Uterus (tissue), 4 donors: ENCODE measurements at places on chromosomes 12 and 14. TPM values are rescaled to one million over a fixed set of nuclear protein-coding genes. Genes with fewer than 3 reads are reported as not detected.

DNA sequence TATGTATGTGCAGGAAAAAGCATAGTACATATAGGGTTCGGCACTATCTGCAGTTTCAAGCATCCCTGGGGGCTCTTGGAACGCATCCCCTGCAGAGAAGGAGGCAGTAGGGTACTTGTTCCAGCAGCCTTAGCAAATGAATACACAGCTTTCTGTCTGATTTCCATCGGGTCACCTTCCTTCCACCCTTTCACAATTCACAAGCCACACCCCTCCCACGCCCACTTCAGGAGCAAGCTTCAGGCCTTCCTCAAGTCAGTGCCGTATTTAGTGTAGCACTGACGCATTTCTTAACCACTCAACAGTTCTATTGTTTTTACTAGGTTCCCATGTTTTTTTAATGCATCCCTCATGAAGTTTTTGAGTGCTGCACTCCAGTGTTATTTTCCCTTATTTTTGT is 64.2 kb downstream of the CLMN start:
- H3K4me1 ChIP-seq: no peaks in the 10 kb centered on the region
- no peaks in the 10 kb centered on the region for H3K36me3 ChIP-seq
- peak; percentile 63 for DNase-seq
- no peak overlapping the region for H3K27ac ChIP-seq
- no peak overlapping the region for H3K4me3 ChIP-seq

DNA sequence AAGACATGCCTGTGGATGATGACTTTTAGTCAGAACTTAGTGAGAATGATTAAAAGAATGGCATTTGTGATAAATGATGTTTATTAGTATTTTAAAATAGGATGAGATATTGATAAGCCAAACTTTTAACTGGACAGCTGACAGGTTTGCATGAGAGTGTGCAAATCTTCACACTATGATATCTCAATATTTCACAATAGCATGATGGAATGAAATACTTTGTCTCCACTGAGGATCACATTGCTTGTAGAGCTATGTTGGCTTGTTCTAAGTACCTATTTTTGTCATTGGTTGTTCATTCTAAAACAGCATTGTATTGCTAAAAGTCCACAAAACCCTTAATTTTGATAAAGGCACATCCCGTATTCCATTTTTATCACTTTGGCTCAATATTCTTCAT is 322.1 kb downstream of the ACSS3 start:
- DNase-seq: no peak
- H3K27me3 ChIP-seq: no peaks in the 10 kb centered on the region
- H3K4me1 ChIP-seq: no peaks in the 10 kb centered on the region

- H3K4me3 ChIP-seq: no peak overlapping the region
- H3K4me1 ChIP-seq: no peaks in the 10 kb centered on the region
- DNase-seq: no peak
- no peaks in the 10 kb centered on the region for H3K36me3 ChIP-seq
- no peak overlapping the region for H3K27ac ChIP-seq
Measured at GRCh38 chr14:75568791-75569190, 9.6 kb upstream of the FLVCR2 start.

GRCh38 chr14:26255213-26255612 is 342.6 kb downstream of the NOVA1 start:
- H3K27ac ChIP-seq: no peak overlapping the region
- H3K27me3 ChIP-seq: no peaks in the 10 kb centered on the region
- H3K4me3 ChIP-seq: no peak overlapping the region
- DNase-seq: peak; percentile 25

DNA sequence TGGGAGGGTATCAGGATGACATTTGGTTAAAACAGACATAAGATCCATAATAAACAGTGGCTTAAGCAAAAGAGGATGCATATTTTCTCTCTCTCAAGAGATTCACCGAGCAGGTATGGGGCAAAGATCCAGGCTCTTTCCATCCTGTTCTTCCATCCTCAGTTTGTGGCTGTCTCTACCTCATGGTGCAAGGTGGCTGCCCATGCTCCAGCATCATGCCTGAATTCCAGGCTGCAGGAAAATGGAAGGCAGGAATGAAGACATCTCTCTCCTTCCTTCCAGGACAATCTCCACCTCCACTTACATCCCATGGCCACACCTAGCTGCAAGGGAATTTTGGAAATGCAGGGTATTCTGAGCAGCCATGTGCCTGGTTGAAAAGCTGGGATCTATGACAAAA is 136.0 kb downstream of the GLT1D1 start:
- H3K4me1 ChIP-seq: no peaks in the 10 kb centered on the region
- no peak overlapping the region for H3K4me3 ChIP-seq
- H3K36me3 ChIP-seq: no peaks in the 10 kb centered on the region
- no peak overlapping the region for H3K27ac ChIP-seq

- H3K4me1 ChIP-seq: no peaks in the 10 kb centered on the region
- no peaks in the 10 kb centered on the region for H3K27me3 ChIP-seq
- no peaks in the 10 kb centered on the region for H3K36me3 ChIP-seq
- H3K4me3 ChIP-seq: no peak overlapping the region
Measured at GRCh38 chr14:50647753-50648152, 20.4 kb downstream of the SAV1 start.

DNA sequence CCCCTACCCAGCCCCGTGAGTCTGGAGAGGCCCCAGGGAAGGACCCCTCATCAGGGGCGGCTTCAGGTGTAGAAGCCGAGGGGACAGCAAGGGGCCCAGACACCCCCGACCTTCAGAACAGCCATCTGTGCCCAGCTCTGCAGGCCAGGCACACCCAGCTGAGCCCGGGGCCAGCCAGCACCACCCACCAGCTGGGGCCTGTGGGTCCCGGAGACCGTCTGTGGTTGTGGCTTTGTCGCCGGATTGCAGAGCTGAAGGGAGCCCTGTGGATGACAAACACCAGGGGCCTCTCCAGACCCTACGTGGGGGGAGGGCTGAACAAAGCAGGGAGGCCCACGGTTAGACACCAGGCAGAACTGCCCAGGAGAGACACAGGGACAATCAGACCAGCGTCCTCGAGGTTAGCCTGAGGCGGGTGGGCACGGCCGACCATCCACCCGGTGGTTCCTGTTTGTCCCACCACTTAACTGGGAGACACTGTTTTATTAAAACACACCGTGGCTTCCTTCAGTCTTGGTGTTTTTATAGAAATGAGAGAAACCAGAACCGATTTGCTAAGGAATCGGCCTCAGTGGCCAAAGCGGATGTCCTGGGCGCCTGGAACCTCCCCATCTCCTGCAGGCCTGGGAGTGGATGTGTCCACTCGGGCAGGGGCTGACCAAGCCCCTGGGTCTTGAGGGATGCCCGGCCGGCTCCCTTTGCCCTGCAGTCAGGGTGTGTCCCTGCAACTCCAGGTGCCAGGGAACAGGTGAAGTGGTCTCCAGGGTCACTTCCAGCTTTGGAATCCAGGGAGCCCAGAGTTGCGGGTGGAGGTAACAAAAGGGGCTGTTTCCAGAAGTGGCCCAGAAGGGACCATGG is 10.0 kb downstream of the C14orf180 start:
- no peaks in the 10 kb centered on the region for H3K36me3 ChIP-seq
- H3K4me1 ChIP-seq: no peaks in the 10 kb centered on the region
- no peaks in the 10 kb centered on the region for H3K27me3 ChIP-seq

DNA sequence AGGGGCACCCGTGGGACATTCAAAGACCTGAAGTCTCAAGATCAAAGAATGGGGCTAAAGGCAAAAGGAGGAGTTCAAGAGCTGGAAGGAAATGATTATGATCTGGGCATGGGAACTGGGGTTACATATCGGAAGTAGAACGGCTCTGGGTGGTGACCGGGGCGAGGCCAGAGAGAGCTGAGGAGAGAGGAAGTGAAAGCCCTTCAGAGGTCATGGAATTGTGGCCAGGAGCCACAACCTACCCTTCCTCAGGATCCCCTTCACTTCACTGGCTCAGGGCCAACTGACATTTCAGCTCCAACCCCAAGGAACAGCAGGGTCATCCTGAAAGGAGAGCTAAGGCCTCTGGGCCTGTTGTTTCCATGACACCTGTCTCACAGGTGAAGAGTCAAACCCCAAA is 57.8 kb downstream of the GALNT16 start:
- H3K27me3 ChIP-seq: no peaks in the 10 kb centered on the region
- H3K4me1 ChIP-seq: peaks cover 4% of the 10 kb centered on the region
- peak; percentile 26 for DNase-seq
- H3K36me3 ChIP-seq: no peaks in the 10 kb centered on the region
- H3K4me3 ChIP-seq: no peak overlapping the region

DNA sequence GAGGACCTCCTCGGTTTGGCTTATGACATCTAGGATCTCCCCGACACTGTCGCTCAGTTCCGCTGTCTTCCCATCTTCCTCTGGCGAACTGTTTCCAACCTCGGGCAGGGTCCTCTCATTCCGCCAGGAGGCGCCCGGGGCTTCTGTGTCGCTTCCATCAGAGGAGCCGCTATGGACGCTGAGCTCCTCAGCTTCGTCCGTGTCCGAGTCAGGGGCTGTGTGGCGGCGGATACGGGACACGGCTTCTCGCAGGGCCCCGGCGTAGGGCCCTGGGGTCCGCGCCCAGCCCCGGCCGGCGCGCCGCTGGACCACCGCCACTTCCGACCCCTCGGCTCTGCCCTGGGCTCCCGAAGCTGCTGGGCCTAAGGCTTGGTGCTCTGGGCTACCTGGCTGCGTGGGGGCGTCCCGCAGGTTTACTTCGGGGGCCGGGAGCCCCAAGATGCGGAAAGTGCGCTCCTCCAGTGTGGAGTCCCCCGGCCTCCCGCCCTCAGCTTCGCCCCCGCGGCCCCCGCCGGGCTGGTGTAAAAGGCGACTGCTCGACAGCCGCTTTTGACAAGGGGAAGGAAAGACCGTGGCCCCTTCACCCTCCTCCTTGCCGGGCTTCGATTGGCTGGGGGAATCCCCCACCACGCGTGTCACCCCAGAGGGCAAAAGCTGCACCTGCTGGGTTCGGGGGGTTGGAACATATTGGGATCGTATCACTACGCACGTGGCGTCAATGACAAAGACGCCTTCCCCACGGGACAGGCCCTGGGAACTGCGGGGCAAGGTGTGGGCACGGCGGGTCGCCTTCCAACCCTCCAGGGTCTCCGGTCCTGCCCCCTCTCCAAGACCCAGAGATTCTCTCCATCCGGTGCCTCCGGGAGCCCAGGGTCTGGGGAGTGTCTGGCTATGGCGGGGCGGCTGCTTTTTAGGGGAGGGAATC is 2.1 kb downstream of the DDN start:
- H3K36me3 ChIP-seq: no peaks in the 10 kb centered on the region
- H3K27me3 ChIP-seq: peaks cover 34% of the 10 kb centered on the region
- DNase-seq: peak; percentile 63

DNA sequence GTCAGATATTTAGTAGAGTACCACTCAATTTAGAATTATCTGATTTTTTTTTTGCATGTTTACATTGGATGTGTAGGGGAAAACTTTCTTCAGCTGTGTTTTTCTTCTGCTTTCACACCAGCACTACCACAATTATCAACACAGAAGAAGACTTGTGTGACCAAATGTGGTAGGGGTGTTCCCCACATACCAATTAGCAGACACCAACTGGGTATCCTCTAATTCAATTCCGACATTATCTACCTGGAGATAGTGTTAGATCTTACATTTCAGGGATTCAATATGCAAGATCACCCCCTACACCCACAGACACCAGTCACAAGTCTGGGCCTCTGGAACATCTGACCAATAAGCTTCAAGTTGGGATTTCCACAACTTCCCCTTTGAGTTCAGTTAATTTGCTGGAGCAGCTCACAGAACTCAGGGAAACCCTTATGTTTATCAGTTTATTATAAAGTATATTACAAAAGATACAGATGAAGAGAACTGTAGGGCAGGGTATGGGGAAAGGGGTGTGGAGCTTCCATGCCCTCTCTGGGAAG is 4.1 kb upstream of the KLRG1 start:
- no peaks in the 10 kb centered on the region for H3K36me3 ChIP-seq
- H3K4me1 ChIP-seq: no peaks in the 10 kb centered on the region
- H3K27me3 ChIP-seq: no peaks in the 10 kb centered on the region
- no peak overlapping the region for H3K27ac ChIP-seq
- no peak for DNase-seq

DNA sequence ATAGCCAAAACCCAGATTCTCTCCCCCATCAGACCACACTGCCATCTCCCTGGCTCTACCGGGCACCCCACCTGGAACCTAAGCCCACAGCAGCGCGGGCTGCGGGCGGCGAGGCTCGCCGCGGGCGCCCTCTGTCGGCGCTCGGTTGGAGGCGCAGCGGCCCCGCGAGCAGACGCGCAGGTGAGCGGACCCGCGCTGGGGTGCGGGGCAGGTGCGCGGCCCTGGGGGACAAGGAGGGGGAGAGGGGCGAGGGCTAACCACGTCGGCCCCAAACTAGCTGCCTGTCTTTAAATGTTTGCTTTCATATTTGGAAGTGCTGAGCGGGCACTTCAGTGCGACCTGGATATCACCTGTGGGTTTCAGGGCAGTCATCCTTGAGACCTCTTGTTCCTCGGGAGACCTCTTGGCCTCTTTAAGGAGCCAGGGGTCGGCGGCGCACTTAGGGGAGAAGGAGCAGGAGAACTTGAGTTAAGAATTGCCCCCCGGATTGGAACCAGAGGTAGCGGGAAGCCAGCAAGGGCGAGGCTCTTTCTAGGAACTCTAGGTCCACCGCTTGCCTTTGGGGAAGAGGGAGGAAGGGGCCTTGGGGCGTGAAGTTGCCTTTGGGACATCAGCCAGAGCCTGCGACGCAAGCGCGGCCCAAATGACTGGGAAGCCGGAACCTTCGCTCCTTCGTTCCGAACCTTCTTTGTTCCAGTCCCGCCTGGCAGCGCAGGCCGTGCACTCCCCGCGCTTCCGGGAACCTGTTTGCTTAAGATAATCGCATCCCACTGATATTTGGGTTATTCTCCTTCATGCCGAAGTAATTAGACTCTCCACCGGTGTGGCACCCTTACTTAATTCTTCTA is 78.7 kb downstream of the NEDD1 start:
- H3K36me3 ChIP-seq: no peaks in the 10 kb centered on the region
- DNase-seq: peak; percentile 18
- no peaks in the 10 kb centered on the region for H3K4me1 ChIP-seq
- no peak overlapping the region for H3K4me3 ChIP-seq
- no peaks in the 10 kb centered on the region for H3K27me3 ChIP-seq
- H3K27ac ChIP-seq: no peak overlapping the region

GRCh38 chr12:22530-23201 is 43.9 kb upstream of the IQSEC3 start:
- no peaks in the 10 kb centered on the region for H3K27me3 ChIP-seq
- H3K36me3 ChIP-seq: no peaks in the 10 kb centered on the region
- H3K4me3 ChIP-seq: no peak overlapping the region
- no peak overlapping the region for H3K27ac ChIP-seq
- DNase-seq: no peak

DNA sequence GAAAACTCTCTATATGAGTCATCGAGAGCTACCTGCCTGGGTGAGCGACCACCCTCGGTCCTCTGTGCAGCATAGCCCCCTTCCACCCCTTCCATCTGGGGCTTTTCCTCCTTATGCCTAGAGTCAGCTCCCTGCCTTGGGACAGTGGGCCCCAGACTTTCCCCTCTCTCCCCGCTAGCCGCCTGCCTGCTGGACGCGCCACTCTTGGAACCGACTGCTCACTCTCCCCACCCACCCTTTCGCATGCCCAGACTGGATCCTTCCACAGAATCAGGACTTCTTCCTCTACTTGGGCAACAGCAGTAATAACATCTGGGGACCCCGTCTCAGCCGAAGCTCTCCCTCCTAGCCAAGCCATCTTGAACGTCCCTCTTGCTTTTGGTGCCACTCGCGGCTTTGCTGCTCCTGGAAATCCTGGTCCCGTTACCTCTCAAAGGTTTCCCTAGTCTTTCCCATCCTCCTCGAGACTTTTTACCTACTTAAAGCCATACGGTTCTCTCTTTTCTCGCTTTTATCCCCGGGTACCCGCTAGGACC is 671 bp downstream of the ESYT1 start:
- H3K27me3 ChIP-seq: no peaks in the 10 kb centered on the region
- no peaks in the 10 kb centered on the region for H3K36me3 ChIP-seq
- DNase-seq: no peak
- peak overlapping the region; percentile 95 for H3K4me3 ChIP-seq

The CELA1 gene
- total RNA-seq: not detected

The ESPL1 gene
- total RNA-seq: not detected

The ST8SIA1 gene
- total RNA-seq: 11.2 TPM

The MYH6 gene
- 0.07 TPM for total RNA-seq

The NRIP2 gene
- total RNA-seq: 10.5 TPM

The LRRC9 gene
- total RNA-seq: not detected
